HFFc6 (cell line): ENCODE measurements at places on chromosomes 7 and 10.

GRCh38 chr7:15667991-15668390 is 18.5 kb downstream of the MEOX2 start:
- DNase-seq = no peak

DNA sequence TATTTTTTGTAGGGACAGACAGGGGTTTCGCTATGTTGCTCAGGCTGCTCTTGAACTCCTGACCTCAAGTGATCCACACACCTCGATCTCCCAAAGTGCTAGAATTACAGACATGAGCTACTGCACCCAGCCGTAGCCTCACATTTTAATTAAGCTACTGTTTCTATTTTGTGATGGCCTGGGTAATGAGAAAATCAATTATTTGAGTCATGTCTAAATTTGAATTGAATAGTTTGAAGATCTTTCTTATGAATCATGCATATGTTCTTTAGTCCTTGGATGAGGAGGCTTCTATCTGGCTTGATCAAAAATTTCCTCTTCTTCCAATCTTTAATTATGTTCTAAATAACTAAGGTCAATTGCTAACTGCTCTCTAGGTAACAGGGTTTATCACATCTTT is 175.0 kb downstream of the REEP3 start:
- no peak for DNase-seq

DNA sequence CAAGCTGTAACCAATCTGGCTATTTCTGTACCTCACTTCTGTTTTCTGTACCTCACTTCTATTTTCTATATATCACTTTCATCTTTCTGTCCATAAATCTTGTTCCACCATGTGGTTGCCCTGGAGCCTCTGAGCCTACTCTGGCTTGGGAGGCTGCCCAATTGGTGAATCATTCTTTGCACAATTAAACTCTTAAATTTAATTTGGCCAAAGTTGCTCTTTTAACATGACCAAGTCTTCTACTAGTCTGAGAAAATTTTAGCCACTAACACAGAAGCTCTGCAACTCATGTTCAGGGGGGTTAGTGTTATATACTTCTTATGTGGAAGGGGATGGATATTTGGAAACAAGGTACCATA is 503.5 kb downstream of the KIF20B start:
- DNase-seq = no peak

DNA sequence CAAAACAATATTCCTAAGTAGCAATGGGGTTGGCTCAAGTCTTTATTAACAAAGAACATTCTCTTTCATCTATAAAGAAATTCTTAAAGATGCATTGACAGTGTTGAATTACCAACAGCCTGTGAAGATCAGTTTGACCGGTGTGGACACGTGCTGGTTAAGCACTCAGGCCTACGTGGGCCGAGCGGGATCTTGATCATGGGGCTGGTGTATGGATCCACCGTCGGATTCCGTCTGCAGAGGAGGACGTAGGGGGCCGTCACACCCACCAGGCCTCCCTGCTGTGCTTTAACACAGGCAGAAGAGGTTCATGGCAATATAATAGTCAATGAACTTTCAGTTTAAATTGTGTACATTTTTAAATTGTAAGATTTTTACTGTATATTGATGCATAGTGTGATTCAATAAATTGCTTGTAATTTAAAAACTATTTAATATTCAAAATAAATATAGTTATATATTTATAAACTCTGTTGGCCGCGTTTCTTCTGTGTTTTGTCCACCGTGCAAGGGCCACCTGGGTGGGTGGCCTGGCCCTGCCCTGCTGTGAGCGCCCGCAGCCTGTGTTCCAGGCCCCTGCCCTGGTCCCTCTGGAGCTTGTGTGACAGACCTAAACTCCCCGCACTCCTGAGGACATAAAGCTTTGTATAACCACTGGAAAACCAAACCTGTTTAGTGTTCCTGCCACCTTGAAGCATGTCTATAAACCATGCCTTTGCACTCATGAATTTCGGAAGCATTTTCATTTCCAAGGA is 1.9 kb upstream of the BHLHA15 start:
- no peak for DNase-seq

GRCh38 chr10:97069576-97070362 is 116.0 kb downstream of the SLIT1 start:
- DNase-seq = peak; percentile 8

DNA sequence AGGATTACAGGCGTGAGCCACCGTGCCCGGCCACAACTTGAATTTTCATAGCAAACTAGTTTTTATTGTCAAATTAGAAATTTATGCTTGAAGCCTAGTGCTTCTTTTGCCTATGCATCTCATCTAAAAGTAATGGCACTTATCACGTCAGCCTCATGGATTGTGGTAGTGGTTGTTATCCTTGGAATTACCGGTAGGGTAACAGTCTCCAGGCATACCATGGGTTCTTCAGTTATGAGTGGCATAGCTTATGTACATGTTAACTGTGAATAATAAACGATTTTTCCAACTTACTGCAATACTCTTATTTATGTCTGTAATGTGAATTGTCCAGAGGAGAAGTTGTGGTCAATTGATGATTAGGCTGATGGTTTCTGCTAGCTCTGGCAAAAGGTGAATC is 63.1 kb downstream of the BMPR1A start:
- DNase-seq = no peak

DNA sequence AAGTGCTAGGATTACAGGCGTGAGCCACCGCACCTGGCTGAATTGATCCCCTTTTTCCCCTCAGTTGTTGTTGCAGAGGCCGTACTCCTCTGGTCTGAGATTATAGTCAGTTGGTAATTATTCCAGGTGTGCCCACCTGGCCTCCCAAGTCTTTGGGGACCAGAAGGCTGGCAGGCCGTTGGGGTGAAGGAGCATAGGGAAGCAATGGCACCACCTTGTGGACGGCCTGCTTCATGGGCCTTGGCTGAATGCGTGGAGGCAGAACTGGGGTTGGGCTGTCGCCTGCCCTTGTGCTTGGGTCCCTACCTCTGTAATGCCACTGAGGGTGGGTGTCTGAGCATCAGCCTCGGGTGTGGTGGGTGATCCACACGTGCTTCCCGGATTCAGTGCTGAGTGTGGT is 125.7 kb downstream of the RGS10 start:
- peak; percentile 10 for DNase-seq

GRCh38 chr10:77431209-77431611 is 206.4 kb downstream of the KCNMA1 start:
- no peak for DNase-seq

GRCh38 chr10:72626444-72626754 is 520 bp upstream of the MICU1 start:
- DNase-seq = no peak

GRCh38 chr10:7045891-7046599 is 364.8 kb downstream of the SFMBT2 start:
- DNase-seq = no peak

DNA sequence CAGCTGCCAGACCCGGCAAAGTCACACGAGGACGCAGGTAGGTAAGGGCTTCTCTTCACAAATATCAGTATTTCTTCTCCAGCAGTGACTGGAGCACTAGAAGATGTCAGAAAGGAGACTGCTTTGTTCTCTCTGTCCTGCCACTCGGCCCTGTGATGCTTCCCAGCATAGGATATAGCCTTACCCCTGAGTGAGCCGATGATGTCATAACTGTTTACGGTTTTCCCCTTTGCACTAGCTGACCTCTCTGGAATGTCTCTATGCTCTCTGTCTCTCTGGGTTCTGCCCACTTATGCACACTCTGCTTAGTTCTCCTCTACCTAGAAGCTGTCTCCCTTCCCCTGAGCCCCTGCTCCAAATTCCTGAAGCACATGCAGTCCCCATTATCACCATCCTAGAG is 167.5 kb upstream of the PODXL start:
- DNase-seq = no peak

DNA sequence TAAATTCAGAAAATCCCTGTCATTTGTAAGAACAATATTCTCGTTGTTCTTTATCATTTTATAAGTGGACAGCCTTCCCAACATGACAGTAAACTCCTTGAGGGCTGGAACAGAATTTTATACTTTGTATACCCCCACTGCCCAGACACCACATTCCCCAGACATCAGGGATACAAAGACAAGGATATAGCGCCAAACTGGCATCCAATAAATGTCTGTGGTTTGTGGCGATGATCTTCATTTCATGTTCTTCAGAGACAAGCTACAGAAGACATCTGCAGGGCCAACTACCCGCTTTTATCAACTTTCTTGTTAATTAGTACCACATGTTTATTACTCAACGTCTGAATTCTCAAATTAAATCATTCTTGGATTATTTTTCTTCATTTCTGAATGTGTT is 155.9 kb downstream of the ATE1 start:
- DNase-seq = peak; percentile 10

DNA sequence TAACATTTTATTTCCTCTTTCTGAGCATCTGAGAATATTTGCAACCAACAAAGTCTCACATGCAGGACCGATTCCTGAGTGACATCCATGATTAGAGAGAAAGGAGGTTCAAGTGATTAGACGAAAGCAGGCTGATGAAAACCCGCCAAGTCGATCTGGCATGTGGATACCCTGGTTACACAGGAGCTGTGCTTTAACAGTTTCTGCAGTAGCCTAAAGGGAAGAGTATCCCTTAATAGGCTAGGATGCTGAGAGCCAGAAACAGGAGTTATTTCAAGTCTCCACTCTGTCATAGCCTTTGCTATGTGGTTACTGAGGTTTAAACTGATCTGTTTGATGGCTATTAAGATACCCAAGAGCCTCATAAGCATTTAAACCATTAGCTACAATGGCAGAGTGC is 82.5 kb downstream of the PRKCQ start:
- DNase-seq = no peak

DNA sequence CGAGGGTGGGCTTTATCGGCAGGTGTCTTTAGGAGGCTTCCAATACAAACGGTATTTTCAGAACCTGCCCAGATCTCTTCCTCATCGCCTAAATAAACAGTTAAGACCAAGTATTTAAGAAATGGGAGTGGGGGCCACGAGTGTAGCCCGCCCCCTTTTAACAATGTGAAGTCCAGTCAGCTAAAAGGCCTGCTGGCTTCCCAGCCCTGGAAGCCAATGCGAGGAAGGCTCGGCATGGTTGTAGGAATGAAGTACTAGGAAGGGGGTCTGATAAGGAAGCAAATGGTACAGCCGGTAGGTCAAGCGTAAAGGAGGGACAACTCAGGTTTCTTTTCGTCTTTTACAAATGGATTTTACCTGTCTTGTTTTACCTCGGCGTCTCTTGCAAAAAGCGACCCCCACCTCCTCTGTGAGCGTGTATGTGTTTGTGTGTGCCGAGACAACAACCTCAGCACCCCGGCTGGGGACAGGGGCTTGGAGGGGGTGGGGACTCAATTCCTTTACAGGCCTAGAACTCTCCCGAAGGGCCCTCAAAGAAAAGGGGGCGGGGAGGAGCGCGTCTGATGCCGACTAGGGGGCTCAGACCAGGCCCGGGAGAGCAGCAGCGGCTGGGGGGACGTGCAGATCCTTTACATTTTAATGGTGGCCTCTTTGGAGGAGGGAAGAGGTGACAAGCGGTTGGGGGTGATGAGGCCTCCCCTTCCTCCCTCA is 147.6 kb downstream of the GPR85 start:
- no peak for DNase-seq

DNA sequence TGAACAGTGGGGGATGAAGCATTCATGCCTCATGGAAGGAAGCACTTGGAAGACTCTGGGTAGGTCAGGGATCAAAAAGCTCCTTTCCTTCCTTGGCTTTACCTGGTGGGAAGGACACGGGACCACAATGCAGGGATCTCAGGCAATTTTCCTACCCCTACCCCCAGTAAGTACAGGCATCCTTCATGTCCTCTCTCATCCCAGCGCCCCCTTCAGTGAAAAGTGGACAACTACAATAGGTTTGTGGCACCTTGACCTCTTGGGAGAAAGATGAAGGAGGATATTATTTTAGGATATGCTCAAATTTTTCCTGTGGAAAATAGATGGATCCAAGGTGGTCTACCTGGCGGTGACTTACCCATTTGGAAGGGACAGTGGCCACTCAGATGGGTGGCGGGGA is 16.5 kb downstream of the AFAP1L2 start:
- DNase-seq = no peak

GRCh38 chr10:52108236-52108635 is 205.8 kb upstream of the DKK1 start:
- no peak for DNase-seq

- no peak for DNase-seq
These were observed 119.9 kb downstream of the HPSE2 start for GRCh38 chr10:99115703-99116102.

DNA sequence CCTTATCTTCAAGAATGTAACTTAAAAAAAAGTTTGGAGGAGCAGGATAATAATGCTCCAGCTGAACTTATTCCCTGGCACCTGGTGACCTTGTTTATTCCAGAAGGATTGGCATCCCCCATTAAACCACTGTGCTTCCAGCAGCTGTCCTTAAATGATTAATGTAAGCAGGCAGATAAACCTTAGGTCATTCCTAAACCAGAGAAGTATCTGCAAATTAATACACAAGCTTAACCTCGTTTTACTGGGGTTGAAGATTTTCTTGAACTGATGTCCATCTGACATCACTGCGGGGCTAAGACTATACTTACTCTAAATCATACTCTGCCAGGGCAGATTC is 116.1 kb upstream of the PALS2 start:
- DNase-seq = no peak
